Stimulated activated CD8-positive, alpha-beta memory T cell treated with anti-CD3 and anti-CD28 coated beads, Interleukin-4, amount 100 ng/mL, for 48 hours (primary cell): ENCODE measurements at places on chromosomes 16 and 17.

GRCh38 chr17:68847711-68848110, 107.5 kb downstream of the ABCA8 start:
- DNase-seq = no peak

GRCh38 chr16:29943846-29944799, 17.8 kb upstream of the TMEM219 start:
- DNase-seq = no peak

DNA sequence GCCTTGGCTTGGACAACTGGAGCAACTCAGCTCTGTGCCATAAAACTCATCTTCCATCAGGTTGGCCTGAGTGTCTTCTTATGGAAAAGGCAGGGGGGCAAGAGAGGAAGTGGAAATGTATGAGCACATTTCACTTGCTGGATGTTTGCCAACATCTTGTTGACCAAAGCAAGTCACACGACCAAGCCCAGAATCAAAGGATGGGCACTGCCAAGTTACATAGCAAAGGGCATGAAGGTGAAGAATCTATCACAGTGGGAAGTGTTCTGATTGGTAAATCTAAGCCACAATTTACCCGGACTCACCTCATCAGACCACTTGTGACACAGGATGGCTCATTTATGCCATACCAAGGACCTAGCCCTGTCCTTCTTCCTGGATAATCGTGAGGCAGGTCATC, 310.5 kb upstream of the IRX5 start:
- DNase-seq = no peak

GRCh38 chr17:48261297-48261880, 153.8 kb downstream of the SNX11 start:
- DNase-seq = no peak

- no peak for DNase-seq
These were observed 694.3 kb downstream of the KCNJ2 start for GRCh38 chr17:70863436-70864248.

DNA sequence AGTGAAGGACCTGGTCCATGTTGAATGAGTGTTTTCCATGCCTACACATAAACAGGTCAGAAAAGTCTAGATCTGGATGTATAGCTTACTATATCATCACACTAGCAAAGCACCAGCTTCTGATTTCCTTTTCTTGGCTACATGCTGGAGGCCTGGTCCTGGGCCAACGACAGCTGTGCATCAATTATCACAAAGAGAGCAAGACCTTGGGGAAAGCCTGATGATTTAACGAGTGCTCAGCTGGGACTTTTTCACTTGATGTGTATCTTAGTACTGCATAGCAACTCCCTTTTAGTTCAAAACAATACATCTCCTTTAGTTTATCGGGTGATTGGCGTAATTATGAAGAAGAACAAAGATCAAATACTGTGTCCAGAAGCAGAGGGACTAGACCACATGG, 358.2 kb downstream of the KIF2B start:
- no peak for DNase-seq

DNA sequence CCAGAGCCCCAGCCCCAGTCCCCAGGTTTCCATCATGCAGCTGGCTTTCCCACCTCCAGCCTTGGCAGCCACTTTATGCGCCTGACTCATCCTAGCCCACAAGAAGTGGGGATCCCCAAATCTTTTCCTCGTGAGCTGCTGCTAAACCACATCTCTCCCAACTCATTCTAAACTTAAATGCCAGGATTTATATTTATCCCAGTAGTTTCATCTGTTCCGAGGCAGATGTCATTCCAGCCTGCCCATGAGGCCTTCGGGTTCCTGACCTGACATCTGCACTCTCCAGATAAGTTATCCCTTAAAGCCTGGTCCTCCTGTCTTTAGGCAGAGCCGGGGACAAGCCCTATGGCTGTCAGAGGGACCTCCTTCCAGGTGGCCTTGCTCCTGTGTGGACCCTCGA, 16.6 kb downstream of the PLXDC1 start:
- no peak for DNase-seq

GRCh38 chr17:73194514-73195222, 1.8 kb downstream of the COG1 start:
- no peak for DNase-seq
